ENCODE measurements at places on chromosomes 4 and X. TPM values are rescaled to one million over a fixed set of nuclear protein-coding genes. Genes with fewer than 3 reads are reported as not detected.
A peak's percentile ranks its signal among the peaks of the same experiment; 100 is the strongest.

ARX gene
- 1.8 TPM for polyA plus RNA-seq

C4orf51 gene
- polyA plus RNA-seq = not detected

GRCh38 chr4:177489471-177490246 is 47.4 kb upstream of the AGA start:
- DNase-seq = no peak

DNA sequence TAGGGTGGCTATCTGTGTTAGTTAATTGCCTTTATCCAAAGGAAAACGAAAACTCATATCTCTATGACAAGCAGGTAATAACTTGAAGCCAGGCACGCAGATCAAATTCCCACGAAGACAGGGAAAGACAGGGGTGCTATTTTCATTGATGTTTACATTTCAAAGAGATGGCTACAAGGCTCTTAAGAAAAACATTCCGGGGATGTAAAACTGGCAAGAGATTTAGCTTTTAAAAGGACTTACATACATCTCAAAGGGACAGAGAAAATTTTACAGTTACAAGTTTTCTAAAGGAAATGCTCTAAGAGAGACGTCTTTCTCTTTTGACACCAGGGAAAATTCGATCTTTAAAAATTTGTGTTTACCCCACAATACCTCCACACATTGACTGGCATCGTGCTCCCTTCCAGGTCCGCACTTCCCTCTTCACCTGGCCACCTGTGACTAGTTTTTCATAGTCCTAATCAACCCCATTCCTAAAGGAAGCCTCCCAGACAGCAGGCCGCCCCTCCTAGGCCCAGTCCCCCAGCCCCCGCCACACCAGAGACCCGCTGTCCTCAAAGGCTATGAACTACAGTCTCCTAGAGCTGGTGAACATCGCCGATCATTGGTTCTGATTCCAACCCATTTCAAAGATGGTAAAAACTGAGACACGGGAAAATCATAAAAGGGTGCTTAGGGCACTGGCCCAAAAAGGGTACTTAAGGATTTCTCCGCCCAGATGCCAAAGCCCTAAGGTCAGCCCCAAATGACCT is 649 bp upstream of the ARAF start:
- DNase-seq = peak; percentile 22

BEX1 gene
- 88.9 TPM for polyA plus RNA-seq

DNA sequence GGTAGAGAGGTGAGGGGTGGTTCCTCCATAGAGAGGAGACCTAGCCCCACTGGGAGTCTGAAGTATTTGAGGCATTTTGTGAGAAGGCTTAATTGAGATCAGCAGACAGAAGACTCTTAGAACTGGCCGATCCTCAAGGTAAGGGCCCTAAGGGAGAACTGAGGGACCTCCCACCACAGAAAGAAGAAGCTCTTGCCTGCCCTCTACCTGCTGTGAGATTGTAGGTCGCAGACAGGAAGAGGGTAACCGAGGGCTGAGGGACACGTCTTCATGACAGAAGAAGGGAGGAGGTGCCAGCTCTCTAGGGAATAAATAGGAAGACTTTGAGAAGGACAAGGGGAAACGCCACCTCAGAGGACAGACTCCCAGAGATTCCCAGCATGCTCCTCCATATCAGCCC is 24.1 kb upstream of the MAGEC1 start:
- DNase-seq = no peak

Data from large intestine (tissue), 12 donors.